ENCODE measurements at places on chromosomes 5 and 9.
A peak's percentile ranks its signal among the peaks of the same experiment; 100 is the strongest.

- peak; percentile 51 for DNase-seq
Measured at GRCh38 chr9:77455312-77455927, 192.7 kb downstream of the GNA14 start.

DNA sequence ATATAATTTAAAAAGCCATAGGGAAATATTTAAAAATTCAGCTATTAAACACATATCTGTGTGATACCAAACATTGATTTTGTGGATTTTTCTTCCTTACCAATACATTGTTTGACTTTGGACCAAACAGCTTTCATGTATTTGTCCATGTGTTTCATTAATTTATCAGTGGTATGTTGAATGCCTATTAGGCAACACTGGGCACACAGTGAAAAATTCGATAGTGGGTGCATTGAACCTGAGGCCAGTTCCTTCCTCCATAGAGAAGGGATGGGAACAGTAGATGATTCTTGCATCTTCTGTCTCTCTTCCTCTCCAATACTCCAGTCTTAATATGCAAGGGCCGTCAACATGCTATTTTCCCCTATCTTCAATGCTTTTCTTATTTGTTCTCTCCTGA, 110.2 kb upstream of the NR3C1 start:
- no peak for DNase-seq

DNA sequence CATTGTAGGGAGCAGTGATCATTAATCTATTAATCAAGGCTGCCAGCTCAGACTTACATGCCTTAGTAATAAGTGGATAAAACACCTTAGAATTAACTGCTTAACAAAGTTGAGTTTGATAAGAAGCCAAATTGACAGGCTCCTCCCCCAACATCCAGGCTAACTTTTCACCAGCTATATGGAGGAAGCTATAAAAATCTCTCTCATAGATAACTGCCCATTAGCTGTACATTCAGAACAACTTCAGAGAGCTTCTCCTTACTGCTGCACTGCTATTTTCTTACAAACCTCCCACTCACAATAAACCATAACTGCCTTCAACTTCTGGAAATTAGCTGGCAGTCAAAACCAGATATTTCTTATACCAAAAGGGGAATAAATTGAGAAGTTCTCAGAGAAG, 364.1 kb downstream of the PRELID2 start:
- no peak for DNase-seq

GRCh38 chr9:15115702-15116101, 191.3 kb downstream of the TTC39B start:
- DNase-seq, result no peak

GRCh38 chr5:173383711-173384110, 55.5 kb upstream of the STC2 start:
- no peak for DNase-seq

DNA sequence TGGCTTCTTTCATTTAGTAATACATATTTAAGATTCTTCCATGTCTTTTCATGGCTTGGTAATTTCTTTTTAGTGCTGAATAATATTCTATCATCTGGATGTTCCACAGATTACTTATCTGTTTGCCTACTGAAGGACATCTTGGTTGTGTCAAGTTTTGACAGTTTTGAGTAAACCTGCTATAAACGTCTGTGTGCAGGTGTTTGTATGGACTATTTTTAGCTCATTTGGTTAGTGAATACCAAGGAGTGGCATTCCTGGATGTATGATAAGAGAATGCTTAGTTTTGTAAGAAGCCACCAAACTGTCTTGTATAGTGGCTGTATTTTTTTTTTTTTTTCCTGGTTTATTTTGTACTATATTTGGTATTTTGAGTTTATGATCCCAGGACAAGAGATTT, 38.4 kb downstream of the PRRC1 start:
- no peak for DNase-seq

DNA sequence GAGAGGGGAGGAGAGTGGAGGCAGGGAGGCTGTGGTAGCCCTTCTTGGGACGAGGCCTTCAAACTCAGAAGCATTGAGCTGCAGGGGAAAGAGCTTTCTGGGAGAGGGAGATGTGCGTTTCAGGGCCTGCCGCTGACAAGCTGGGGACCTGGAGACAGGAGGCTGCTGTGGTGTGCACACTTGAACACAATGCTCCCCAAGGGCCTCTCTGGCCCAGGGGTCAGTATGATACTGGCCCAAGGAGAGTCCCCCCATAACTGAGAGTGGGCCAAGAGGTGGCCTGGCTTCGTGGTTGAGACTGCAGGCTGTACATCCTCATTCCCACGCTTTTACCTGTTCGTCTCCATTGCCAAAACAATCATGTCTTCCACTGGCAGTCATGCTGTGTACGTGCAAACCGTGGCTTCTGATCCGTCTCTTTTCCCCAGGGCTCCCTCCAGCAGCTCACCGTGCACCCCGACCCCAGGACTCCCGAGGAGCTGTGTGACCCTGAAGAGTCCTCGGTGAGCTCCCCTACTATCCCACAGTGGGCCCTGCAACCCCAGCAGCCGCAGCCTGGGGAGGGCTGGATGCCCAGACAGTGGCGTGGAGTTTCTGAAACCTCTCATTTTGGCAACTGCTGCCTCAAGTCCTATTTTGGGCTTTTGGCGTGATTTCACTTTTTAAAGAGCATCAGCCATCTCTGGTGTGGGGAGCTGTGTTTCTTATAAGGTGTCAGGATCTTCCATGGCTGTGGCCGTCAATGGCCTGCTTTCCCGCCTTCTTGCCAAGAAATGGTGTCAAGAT, 43.4 kb downstream of the COL15A1 start:
- DNase-seq, result no peak

DNA sequence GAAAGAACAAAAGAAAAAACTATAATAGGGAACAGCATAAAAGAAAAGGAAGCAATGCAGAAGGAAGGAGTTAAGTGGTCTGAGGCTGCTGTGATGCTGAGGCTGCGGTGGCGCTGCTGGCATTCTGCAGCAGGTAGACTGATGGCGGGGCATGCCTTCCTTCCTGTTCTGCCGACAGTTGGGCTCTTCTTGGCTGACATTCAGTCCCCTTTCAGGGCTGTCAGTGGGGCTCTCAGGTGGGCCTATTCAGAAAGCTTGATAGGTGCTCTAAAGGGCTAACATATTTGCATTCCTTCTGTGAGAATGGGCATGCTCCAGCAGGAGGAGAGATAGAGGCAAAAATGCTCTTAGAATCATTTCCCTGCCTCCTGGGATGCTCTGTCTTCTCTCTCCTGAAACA, 5.1 kb upstream of the CLINT1 start:
- DNase-seq, result no peak

DNA sequence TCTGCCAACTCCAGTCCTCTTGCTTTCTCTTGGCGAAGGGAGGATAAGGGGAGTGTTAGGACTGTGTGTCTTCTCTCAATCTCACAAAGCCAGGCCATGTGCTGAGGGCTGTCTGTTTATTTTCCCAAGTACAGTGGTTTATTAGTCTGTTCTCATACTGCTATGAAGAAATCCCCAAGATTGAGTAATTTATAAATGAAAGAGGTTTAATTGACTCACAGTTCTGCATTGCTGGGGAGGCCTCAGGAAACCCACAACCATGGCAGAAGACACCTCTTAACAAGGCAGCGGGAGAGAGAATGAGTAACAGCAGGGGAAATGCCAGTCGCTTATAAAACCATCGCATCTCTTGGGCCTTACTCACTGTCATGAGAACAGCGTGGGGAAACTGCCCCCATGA, 36.2 kb upstream of the CKS2 start:
- DNase-seq, result no peak

DNA sequence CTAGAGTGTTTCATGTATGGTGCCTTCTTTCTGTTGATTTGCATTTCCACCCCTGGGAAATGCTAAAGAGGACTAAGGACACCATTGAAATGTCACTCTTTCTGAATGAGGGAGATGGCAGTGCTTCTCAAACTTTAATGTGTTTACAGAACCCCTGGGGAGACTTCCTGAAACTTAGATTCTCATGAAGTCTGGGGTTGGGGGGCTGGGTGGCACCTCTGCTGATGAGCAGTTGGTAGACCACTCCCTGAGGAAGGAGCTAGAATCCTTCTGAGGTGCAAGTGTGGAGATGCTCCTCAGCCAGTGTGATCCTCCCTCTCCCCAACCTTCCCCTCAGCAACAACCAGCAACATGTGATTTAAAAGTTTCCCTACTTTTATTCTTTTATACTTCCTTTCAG, 546.8 kb downstream of the LRRC70 start:
- DNase-seq, result no peak

DNA sequence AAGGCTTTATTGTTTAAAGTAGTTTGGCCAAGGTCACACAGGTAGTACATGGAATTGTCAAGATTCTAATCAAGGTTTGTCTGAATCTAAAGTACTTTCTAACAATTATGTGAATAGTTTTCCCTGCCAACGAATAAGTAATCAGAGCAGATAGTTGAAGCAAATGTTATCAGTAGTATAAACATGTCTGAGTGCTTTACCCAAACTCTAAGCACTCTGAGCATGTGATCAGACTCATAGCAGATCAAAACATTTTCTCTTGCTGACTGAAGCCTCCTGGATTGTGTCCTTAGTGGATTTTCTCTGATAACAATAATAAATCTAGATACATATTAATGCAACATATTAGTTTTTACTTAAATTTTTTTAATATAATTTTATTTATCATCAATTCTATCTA, 995.0 kb downstream of the EFNA5 start:
- DNase-seq, result no peak

DNA sequence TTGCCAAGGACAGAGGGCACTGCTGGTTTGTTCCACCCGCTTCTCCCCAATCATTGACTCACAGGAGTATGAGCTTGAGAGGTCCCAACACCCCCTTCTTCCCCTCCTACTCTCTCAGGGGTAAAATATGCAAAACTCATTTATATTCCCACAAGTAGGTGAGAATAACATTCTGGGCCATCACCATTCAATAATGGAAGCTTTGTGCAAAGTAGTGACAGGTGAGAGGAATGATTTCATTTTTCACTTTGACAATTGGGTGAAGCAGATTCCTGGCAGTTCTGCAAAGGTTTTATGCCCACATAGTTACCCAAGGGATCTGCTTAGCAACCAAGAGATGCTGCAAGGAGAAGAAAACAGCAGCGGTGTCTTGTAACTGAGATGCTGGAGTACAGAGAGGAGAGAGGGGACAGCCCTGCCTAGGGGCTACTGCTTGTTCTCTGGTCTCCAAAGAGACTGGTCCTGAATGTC, 137.6 kb downstream of the CMYA5 start:
- no peak for DNase-seq

GRCh38 chr5:57447658-57448057, 35.0 kb downstream of the ACTBL2 start:
- no peak for DNase-seq

DNA sequence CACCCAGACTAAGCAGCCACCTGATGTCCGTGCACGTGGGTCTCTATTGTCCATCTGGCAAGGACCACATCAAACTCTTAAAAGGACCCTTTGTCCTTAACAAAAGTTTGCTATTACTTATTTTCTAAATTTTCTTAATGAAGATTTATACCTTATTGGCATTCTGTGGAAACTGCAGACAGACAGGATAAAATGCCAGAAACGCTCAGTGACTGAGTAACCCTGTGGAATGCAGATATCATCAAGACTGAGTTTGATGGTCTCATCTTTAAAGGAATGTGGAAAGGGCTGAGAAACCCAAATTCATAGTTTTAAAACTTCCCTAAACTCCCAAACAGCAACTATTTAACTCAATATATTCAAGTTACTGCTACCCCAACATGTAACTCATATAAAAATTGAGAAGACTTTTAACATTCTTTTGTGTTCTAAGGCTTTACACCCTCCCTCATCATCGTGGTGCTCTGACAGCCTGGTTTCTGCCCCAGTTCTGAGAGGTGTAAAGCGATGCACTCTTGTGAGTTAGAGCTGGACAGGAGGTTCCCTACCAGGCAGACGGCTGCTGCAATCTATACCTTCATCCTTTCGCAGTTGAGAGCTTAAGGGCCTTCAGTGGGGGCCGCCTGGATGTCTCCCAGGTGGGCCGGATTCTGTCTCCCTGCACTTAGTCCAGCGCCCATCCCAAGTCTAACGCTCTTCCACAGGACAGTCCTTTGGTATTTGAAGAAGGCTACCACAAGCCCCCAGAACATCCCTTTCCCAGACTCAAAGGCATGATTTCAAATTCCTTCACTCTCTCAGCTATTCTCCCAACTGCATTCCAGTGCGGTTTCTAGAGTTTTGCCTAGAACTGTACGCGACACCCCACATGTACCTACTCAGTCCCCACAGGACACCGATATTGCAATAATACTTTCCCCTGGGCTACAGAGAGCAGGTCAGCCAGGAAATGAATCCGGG, 68.9 kb downstream of the DAP start:
- no peak for DNase-seq

DNA sequence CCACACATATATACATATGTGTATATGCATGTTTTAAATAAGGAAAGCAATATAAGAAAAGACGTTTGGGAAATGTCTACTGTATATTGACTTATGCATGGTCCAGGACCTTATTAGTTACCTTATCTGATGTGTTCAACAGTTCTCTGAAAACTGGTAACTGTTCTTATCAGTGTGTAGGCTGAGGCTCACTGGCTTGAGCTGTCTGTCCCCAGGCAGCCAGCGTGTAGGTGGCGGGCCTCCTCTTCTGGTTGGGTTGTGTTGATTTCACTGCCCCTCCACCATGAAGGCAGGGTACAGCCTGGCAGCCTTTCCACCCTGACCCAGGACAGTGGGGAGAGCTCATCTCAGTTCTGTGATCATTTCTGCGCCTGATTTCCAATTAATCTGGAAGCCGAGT, 38.7 kb upstream of the SEMA4D start:
- no peak for DNase-seq

DNA sequence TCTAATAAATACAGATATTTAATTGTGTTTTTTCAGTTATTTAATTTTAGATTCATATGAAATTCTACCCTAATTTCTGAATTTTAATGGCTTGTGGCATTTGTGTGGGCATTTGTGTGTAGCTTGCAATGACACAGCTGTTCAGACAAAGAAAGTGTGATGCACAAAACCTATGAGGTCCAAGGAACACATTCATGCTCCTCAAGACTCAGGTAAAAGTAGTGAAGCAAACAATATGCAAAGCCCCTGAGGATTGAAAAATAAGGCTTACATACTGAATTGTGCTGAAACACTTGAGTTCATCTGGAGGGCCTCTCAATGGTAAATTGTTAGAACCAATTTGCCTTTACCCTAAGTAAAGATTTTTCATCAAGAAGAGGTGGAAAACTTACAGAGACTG, 28.1 kb downstream of the IL7R start:
- no peak for DNase-seq

GRCh38 chr9:96258967-96259366, 43.0 kb downstream of the HSD17B3 start:
- no peak for DNase-seq

All from hematopoietic multipotent progenitor cell treated with erythropoietin and hydrocortisone succinate and interleukin-3 and kit ligand, for 15 days (in vitro differentiated cells).